CMK (cell line): ENCODE measurements at places on chromosomes 11 and 22.

DNA sequence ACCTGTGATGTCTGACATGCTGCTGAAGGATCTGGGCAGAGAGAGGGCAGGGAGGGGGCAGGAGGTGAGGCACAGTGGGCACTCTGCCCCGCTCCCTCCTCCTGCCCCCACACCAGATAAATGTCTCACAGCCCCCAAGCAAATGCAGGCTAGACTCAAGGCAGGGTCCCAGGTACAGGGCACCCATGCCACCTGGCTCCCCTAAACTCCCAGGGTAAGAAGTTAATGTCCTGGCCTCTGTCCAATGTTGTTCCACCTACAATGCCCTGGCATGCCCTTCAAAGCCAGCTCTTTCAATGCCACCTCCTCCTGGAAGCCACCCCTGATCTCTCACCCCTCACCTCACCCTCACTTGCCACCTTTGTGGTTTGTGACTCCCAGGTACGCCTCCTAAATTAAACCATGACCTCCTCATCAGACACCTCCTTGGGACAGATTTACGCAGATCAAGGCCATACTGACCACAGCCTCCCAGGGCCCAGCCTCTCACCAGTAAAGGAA, 16.0 kb downstream of the CARD10 start:
- no peak for DNase-seq

DNA sequence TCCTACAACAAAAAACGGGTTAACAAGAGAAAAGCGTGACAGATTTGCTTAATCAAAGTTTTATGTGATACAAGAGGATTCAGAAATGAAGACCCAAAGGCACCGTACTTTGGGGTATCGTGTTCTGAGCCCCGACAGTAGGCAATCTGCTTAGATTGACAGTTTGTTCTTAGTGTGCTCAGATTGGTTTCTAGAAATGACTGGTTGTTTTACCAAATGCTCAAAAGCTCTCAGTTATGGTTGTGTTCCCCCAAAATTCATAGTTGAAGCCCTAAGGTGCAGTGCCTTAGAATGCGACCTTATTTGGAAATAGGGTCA, 102.7 kb downstream of the RASSF10 start:
- no peak for DNase-seq

DNA sequence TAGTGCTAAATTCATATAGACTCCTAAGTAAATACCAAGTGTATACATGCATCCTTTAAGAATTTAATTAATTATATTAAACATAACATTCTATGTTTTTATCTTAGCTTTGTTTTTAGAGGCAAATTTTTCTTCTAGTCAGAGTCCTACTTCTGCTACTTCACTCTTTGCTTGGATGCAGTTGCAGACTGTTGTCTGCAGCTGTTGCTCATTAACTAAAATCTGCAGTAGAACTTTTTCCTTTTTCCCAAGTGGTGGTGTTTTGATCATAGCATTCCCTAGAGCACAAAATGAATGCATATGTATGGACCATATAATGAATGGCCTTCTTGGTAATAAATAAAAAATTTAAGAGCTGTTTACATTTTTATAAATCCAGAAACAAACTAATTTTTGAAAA, 198.3 kb downstream of the CASP12 start:
- no peak for DNase-seq

DNA sequence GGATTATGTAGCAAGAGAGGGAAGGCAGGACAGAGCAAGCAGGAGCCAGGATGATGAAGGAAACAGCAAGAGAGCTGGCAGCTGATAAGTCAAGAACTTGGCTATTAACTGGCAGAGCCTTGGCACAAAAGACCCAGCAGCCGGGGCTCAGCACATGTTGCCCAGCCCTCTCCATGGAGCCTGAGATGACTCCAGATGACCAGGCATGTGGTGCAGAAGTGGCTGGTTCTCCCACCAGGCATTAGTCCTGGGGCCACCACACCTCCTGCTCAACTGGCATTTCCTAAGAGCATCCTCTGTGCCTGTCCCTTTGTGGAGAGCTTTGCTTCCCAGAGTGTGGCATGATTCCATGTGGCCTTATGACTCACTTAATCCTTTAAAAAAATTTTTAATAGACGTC, 522.6 kb downstream of the MN1 start:
- DNase-seq: no peak

- DNase-seq: no peak
Measured at GRCh38 chr11:15810525-15810924, 545.8 kb downstream of the SOX6 start.

- no peak for DNase-seq
Measured at GRCh38 chr22:50602338-50602700, 1.7 kb downstream of the MAPK8IP2 start.

DNA sequence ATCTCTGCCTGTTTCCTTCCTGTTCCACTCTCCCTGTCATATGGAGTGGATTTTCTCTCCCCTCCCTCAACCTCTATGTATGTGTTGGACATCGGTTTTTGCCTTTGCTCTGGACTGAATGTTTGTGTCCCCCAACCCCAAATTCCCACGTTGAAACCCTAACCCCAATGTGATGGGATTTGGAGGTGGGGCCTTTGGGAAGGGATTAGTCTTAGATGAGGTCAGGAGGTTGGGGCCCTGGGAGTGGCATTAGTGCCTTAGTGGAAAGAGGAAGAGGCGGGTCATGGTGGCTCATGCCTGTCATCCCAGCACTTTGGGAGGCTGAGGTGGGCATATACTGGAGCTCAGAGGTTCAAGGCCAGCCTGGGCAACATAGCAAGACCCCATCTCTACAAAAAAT, 11.6 kb downstream of the TP53AIP1 start:
- no peak for DNase-seq

- no peak for DNase-seq
Measured at GRCh38 chr11:27839226-27839913, 139.1 kb upstream of the BDNF start.

- no peak for DNase-seq
Measured at GRCh38 chr11:47394050-47394321, 14.4 kb upstream of the SLC39A13 start.

DNA sequence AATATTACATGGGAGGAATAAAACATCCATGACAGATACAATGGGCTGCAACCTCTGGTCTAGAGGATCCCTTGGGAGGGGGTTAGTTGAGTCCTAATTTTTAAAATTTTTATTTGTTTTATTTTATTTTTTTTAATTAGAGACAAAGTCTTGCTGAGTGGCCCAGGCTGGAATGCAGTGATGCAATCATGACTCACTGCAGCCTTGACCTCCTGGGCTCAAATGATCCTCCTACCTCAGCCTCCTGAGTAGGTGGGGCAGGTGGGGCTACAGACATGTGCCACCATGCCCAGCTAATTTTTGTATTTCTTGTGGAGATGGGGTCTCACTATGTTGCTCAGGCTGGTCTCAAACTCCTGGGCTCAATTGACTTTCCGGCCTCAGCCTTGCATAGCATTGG, 43.1 kb downstream of the FDX1 start:
- DNase-seq: no peak

DNA sequence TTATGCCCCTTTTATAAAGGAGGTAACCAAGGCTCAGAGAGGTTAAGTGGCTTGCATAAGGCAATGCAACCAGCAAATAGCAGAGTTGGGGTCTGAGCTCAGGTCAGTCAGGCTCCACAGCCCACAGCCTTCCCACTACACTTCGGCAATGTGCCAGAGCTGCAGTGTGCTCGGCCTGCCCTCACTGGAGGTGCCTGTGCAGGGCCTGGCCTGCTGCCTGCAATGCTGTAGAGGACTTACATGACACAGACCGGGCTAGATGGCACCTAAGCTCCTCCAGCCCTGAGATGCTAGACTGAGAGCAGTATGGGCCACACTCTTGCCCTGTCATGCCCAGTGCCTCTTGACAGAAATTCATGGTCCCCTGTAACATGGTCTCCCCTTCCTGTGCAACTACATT, 49.8 kb downstream of the SERPINH1 start:
- no peak for DNase-seq

DNA sequence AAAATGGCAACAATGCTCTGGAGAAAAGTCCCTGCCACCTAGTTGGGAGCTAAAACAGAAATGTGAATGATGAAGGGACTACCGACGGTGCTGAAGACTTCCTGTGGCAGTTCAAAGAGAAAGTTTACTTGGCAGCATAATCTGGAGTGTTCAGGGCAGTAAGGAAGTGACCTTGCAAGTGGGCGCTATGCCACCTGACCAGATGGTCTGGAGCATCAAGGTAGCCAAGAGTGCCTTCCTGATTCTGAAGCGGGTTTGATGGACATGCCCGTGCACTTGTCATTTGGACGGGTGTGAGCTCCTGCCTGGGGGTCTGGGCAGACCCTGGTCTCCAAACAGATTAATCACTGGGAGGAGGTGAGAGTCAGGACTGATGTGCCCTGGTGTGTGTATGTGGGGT, 1.8 kb upstream of the SNX19 start:
- no peak for DNase-seq

- no peak for DNase-seq
Measured at GRCh38 chr22:23496445-23496833, 83.7 kb downstream of the IGLL1 start.

- no peak for DNase-seq
Measured at GRCh38 chr11:69821511-69822040, 2.4 kb upstream of the FGF3 start.

- DNase-seq: no peak
Measured at GRCh38 chr22:38065539-38065938, 8.3 kb downstream of the PICK1 start.

DNA sequence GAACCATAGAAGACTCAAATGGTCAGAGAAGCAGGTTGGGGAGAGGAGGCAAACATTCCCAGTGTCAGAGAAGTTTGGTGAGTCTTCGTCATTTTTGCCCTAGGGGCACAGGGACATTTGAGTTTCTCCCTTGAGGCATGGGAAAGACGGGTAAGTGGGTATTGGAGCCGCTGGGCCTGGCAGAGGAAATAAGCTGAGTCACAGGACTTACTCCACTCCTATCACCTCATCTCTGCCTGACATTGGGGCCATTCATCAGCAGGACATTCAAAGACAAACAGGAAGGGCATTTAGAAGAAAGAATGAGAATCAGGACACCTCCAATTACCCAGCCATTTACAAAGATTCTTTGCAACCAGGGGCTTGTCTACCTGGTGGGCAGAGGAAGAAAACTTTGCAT, 100.7 kb upstream of the SEZ6L start:
- DNase-seq: no peak

DNA sequence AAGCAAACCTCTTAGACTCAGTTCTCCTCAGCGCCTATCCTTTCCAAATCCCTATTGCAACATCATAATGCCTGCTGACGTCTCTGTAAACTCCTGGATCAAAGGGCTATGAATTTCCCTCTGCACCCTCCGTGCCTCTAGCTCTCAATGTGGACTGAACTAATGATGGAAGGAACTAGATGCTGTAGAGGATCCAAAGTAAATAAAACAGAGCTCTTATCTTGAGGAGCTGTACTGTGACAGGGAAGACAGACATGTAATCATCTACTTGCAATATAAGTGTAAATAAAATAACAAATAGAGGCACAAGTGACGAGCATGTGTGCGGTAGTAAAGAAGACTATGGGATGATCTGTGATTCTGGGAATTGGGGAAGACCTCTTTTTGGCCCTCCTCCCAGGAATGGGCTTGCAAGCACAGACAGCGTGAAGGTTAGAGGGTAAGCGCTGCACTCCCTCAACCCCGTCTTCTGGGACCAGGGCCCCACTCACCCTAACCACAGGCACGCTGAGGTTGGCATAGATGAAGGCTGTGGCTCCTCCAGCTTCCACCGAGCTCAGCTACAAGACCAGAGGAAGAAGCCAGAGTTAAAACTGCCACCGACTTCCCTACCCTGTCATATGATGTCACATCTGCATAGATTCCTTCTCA, 42.2 kb downstream of the P4HA3 start:
- no peak for DNase-seq

DNA sequence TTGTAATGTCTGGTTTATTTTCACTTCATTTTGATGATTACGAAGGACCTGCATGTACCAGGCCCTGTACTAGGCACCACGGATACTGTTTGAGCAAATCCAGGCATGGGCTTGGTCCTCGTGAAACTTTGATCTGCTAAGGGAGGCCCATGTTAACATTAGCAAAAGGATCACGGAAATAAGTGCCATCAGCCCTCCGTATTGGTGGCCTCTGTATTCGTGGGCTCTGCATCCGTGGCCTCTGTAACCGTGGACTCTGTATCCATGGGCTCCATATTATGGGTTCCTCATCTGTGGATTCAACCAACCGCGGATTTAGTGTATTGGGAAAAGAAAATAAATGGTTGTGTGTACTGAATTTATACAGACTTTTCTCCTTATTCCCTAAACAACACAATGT, 8.7 kb downstream of the ARHGAP8 start:
- DNase-seq: no peak

GRCh38 chr11:41201156-41201555, 258.3 kb downstream of the LRRC4C start:
- no peak for DNase-seq

- peak; percentile 61 for DNase-seq
Measured at GRCh38 chr11:68127714-68128681, 6.8 kb upstream of the CHKA start.

GRCh38 chr11:78706551-78706950, 131.9 kb upstream of the NARS2 start:
- no peak for DNase-seq

GRCh38 chr11:96014217-96014616, 90.3 kb upstream of the MTMR2 start:
- DNase-seq: no peak

DNA sequence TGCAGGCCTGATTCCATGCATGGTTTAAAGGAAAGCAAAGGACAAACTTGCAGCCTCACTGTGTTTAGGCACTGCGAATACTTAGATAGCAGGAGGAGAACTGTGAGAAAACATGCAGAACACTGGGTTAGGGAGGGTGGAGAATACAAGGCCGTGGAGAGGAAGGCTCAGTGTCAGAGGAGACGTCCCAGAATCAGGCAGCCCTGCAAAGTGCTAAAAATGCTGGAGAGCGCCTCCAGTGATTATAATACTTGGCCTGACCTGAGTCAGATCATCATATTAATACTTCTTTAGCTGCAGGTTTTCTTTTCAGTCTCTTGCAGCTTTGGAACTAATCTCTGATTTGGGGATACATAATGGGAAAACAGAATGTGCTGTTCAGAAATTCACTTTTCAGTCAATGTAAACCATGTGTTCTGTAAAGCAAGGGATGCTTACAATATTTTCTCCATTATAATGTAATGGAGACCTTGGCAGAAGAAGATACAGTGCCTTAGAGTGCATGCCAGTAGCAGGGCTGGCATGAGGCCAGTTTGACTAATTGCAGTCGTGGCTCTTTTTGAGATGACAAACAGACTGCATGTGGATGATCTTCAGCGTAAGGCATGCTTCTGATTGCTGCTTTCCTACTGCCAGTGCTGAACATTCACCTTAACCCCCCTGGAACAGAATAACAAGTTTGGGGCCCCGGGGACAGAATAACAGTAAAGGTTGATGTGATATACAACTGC, 16.8 kb downstream of the EXT2 start:
- DNase-seq: no peak

GRCh38 chr11:98736833-98737232, 283.9 kb upstream of the CNTN5 start:
- DNase-seq: no peak

- DNase-seq: no peak
Measured at GRCh38 chr11:83122766-83123165, 34.2 kb upstream of the PCF11 start.

- no peak for DNase-seq
Measured at GRCh38 chr11:132728026-132728425, 804.3 kb downstream of the OPCML start.

GRCh38 chr11:93761910-93762309, 20.4 kb downstream of the C11orf54 start:
- no peak for DNase-seq

GRCh38 chr22:33335611-33336279, 277.6 kb upstream of the SYN3 start:
- no peak for DNase-seq
